ENCODE measurements at places on chromosomes 5 and 9. TPM values are rescaled to one million over a fixed set of nuclear protein-coding genes. Genes with fewer than 3 reads are reported as not detected.
A peak's percentile ranks its signal among the peaks of the same experiment; 100 is the strongest.

DNA sequence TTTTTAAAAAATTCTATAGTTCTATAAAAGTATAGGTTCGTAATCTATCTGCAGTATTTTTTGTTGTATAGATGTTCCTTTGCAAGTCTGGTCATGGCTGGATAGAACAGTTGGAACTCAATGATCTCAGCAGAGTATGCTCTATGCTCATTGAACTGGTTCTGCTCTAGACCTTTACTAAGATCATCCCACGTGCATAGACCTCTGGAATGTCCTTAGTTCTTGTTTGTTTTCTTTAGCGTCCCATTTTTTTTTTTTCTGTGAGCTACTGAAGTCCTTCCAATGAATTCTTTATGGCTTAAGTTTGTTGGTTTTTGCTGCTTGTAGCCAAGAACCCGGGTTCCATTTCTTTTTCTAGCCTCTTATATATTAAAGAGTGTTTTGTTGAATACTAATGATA is 3.5 kb downstream of the TMEM38B start:
- peaks cover 7% of the 10 kb centered on the region for H3K27me3 ChIP-seq
- no peak overlapping the region for H3K4me3 ChIP-seq
- DNase-seq = no peak
- peaks cover 32% of the 10 kb centered on the region for H3K4me1 ChIP-seq

- no peak for DNase-seq
- H3K4me1 ChIP-seq = peaks cover 7% of the 10 kb centered on the region
- H3K27ac ChIP-seq = no peak overlapping the region
- peaks cover 9% of the 10 kb centered on the region for H3K27me3 ChIP-seq
- no peaks in the 10 kb centered on the region for H3K36me3 ChIP-seq
Measured at GRCh38 chr9:446074-446699, 231.5 kb downstream of the DOCK8 start.

DNA sequence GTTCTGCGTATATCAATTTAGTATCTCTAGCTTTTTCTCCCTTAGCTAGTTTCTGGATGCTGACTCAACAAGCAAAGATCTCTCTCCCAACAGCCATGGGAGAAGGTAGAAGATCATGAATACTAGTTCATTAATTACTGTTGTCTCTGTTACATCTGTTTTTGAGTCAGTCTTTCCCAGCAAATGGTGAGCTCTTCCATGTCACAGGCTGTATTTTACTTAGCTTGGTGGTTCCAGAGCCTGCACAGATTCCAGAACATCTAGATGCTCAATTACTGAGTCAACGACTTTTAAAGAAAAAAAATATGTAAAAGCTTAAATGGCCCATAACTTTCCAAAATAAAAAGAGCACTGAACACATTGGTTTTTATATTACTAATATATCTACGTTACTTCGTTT is 307.2 kb downstream of the NSG2 start:
- H3K36me3 ChIP-seq = no peaks in the 10 kb centered on the region
- DNase-seq = no peak
- no peak overlapping the region for H3K27ac ChIP-seq
- peaks cover 9% of the 10 kb centered on the region for H3K27me3 ChIP-seq
- H3K4me3 ChIP-seq = no peak overlapping the region
- peaks cover 19% of the 10 kb centered on the region for H3K4me1 ChIP-seq

DNA sequence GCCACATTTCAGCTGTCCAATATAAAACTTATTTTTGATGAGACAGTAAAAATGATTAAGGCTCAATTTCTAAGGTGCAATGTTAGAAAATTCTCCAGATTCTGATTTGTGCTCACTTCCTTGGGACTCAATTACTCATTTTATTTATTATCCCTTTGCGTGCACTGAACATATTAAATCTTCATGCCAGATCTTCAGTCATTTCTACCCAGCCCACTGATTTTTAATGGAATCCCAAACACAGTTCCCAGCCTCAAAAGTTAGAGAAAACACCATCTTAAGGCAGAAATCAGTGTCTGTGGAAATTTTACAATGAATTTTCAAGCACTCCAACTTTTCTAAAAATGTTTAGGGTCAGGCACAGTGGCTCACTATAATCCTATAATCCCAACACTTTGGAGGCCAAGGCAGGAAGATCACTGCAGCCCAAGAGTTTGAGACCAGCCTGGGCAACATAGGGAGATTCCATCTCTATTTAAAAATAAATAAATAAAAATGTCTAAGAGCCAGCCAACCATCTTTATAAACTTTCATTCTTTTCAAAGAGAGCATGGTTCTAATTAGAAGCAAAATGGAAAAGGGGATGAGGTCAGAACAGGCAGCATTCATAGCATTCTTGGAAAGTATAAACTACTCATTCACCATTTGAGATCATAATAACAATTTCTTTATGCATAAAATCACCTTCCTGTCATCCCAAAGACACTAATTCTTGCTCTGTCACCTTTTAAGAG is 53.7 kb downstream of the TLE1 start:
- DNase-seq = no peak
- no peak overlapping the region for H3K4me3 ChIP-seq
- H3K27me3 ChIP-seq = no peaks in the 10 kb centered on the region

DNA sequence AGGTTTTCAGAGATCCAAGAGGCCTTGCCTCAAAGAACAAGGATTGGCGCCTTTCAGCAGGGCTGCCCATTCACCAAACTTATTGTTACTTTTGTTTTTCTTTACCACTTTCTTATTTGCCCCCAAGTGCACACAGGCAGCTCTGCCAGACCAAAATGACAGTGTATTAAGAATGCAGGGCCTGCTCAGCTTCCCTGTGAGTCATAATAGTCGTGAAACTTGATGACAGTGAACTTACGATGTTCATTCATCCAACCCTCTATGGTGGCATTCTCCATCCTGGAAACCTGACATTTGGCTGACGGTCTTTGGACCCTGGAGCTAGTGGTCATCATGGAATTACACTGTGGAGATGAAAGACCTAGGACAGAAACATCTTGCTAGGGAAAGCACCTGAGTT is 44.3 kb downstream of the UBE2QL1 start:
- peaks cover 15% of the 10 kb centered on the region for H3K27me3 ChIP-seq
- no peak for DNase-seq
- H3K4me1 ChIP-seq = no peaks in the 10 kb centered on the region
- no peaks in the 10 kb centered on the region for H3K36me3 ChIP-seq
- no peak overlapping the region for H3K27ac ChIP-seq

DNA sequence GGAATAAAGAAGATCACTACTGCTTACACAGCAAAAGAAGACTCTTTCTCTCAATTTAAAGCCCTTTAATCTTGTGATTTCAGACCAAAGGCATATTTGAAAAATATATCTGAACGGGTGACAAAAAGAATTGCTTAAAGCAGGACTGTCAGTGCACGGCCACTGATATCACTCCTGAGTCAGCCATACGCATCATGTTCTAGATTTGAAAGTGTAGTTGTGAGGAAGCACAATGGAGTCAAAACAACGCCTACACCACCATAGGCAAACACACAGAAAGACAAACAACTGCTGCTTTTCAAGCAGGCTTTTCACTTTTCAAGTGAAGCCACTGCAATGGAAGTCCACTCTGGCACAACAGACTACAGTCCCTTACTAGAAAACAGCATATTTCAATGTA is 141.7 kb downstream of the AUH start:
- no peaks in the 10 kb centered on the region for H3K36me3 ChIP-seq
- H3K27ac ChIP-seq = no peak overlapping the region
- H3K4me3 ChIP-seq = no peak overlapping the region
- H3K27me3 ChIP-seq = no peaks in the 10 kb centered on the region
- peaks cover 17% of the 10 kb centered on the region for H3K4me1 ChIP-seq
- no peak for DNase-seq

DNA sequence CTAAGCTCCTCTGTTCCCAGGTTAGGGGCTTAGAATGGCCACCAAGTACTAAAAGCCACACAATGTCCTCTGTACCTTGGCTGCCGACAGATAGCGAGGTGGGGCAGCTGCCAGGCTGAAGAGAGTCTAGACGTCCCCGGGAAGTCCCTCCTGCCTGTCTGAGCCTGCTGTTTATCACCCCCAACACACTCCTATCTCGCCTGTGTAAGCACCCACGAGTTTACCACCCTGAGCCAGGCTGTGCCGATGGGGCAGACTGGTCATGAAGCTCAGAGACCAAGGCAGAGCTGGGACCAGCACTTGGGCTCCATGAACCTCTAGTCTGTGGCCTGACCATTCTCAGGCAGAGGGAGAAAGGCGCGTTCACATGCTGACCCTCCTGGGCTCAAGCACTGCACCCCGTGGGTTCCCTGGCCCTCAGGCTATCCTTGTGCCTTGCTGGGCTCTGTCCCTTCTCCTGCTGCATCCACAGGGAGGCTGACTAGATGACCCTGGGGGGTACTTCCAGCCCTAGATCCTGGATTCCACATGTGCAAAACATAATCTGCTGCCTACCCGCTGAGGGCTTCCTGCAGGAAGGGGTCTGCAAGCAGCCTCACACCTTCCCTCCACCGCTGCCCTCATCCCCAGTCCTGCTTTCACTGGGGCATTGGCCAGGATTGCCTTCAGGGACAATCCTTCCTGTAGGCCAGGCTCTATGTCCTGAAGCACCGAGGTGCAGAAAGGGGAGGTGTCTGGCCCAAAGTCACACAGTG is 18.6 kb upstream of the SLC25A51 start:
- no peak overlapping the region for H3K4me3 ChIP-seq
- H3K4me1 ChIP-seq = peaks cover 6% of the 10 kb centered on the region
- DNase-seq = peak; percentile 52
- peaks cover 4% of the 10 kb centered on the region for H3K36me3 ChIP-seq
- H3K27me3 ChIP-seq = no peaks in the 10 kb centered on the region

- no peak for DNase-seq
- peaks cover 13% of the 10 kb centered on the region for H3K27me3 ChIP-seq
- peaks cover 2% of the 10 kb centered on the region for H3K36me3 ChIP-seq
- H3K4me3 ChIP-seq = no peak overlapping the region
Measured at GRCh38 chr9:85115473-85115872, 445.9 kb downstream of the NTRK2 start.

Gene PCDHB10
- 4.3 TPM for total RNA-seq

Gene GFRA3
- total RNA-seq = 0.23 TPM

Gene GPR151
- total RNA-seq = not detected

Gene PITX1
- total RNA-seq = 0.18 TPM

Gene SMARCA2
- 95.1 TPM for total RNA-seq

Data from chondrocyte (in vitro differentiated cells).